Osteocyte (in vitro differentiated cells): ENCODE measurements at places on chromosomes 1 and 21. TPM values are rescaled to one million over a fixed set of nuclear protein-coding genes. Genes with fewer than 3 reads are reported as not detected.
A peak's percentile ranks its signal among the peaks of the same experiment; 100 is the strongest.

PIAS3 gene
- 47.0 and 48.7 TPM in 2 replicates for total RNA-seq

DNA sequence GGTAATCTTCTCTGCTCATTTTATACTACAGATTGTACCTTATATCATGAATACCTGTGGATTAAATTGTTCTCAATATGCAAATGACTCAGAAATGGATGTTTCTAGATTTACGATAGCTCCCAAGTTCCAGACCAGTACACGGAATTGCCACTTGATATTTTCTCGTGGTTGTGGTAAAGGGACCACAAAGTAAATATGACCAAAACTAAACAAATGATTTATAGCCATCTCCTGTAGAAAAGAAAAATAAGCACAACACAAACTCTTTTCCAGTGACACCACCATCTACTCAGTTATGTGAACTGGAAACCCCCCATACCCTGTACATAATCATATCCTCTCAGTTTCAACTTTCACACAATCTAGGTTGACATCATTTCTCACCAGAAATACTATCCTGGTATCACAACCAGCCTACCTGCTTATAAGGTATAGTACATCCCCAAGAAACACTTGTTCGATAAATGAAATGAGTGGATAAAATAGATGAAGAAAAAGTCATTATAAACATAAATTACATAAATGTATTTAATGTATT is 172.3 kb downstream of the ADGRL4 start:
- DNase-seq: no peak
- H3K27ac ChIP-seq: peak overlapping the region; percentile 92
- peaks cover 61% of the 10 kb centered on the region for H3K4me1 ChIP-seq
- no peaks in the 10 kb centered on the region for H3K27me3 ChIP-seq
- no peak overlapping the region for H3K4me3 ChIP-seq

DNA sequence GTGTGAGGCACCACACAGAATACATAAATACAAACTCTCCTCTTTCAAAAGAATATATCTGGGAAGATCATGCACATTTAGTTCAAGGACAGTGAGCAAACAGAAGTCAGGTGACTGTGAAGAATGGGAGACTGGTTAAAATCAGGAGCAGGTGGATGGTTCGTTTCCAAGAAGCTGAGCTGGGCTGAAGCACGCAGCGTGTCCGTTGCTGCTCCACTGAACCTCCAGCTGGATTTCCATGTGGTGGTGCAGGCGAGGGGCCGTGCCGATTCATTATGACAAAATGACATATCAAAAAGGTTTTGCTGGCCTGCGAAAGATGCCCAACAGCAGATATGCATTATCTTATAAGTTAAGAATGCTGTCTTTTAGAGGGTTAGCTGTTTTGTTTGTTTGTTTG is 66.0 kb downstream of the OLIG1 start:
- H3K27ac ChIP-seq: no peak overlapping the region
- H3K36me3 ChIP-seq: no peaks in the 10 kb centered on the region
- no peak for DNase-seq
- H3K4me3 ChIP-seq: no peak overlapping the region
- no peaks in the 10 kb centered on the region for H3K4me1 ChIP-seq

DNA sequence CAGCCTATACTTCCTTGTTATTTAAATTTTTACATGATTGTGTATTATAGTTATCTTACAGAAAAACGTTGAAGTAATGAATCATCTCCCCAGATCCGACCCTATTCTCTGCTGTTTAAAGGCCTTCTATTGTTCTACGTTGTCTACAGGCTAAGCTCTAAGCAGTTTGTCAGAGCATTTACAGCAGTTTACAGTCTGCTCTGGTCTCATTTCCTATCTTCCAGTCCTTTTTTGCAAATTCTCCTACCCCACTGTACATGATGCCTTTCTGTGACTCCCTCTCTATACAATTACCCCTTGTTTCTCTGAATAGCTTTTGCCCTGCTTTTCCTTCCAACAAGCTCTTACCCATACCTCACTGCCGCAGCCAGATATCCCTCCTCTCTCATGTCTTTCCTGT is 319.2 kb upstream of the FMN2 start:
- no peak overlapping the region for H3K27ac ChIP-seq
- DNase-seq: no peak
- no peaks in the 10 kb centered on the region for H3K4me1 ChIP-seq
- no peaks in the 10 kb centered on the region for H3K36me3 ChIP-seq
- peaks cover 5% of the 10 kb centered on the region for H3K27me3 ChIP-seq
- H3K4me3 ChIP-seq: no peak overlapping the region

DNA sequence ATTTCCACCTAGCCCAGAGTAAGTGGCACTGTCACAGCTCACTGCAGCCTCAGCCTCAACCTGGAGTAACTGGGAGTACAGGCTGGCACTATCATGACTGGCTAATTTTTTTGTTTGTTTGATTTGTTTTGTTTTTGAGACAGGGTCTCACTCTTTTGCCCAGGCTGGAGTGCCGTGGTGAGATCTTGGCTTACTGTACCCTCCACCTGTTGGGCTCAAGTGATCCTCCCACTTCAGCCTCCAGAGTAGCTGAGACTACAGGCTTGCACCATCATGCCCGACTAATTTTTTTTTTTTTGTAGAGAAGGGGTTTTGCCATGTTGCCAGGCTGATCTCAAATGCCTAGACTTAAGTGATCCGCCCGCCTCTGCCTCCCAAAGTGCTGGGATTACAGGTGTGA is 2.5 kb downstream of the UCK2 start:
- H3K36me3 ChIP-seq: peaks cover 2% of the 10 kb centered on the region
- peak overlapping the region; percentile 92 for H3K4me3 ChIP-seq
- peaks cover 35% of the 10 kb centered on the region for H3K4me1 ChIP-seq
- no peak for DNase-seq
- no peaks in the 10 kb centered on the region for H3K27me3 ChIP-seq
- H3K27ac ChIP-seq: peak overlapping the region; percentile 92

DNA sequence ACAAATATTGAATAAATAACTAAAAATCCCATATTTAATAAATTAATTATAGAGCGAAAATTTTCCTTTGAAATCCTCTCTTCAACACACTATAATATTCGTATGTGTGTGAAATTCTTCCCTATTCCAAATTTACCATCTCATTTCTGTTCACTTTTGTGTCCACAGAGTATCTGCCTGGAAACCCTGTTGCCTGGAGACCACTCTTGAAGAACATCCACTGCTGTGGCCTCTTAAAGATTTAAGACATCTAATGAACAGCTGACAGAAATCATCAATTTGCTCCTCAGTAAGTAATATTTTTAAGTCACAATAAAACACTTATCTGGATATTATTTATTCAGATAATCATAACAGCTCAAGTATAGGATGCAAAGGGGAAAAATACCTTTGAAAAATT is 69.7 kb downstream of the CYYR1 start:
- no peak for DNase-seq
- no peaks in the 10 kb centered on the region for H3K36me3 ChIP-seq
- peaks cover 26% of the 10 kb centered on the region for H3K4me1 ChIP-seq
- no peaks in the 10 kb centered on the region for H3K27me3 ChIP-seq
- no peak overlapping the region for H3K4me3 ChIP-seq
- no peak overlapping the region for H3K27ac ChIP-seq
